NCI-H1092 (cell line): ENCODE measurements at places on chromosomes 11 and 22.

- no peak for DNase-seq
These were observed 85.2 kb upstream of the RTL6 start for GRCh38 chr22:44583061-44583760.

DNA sequence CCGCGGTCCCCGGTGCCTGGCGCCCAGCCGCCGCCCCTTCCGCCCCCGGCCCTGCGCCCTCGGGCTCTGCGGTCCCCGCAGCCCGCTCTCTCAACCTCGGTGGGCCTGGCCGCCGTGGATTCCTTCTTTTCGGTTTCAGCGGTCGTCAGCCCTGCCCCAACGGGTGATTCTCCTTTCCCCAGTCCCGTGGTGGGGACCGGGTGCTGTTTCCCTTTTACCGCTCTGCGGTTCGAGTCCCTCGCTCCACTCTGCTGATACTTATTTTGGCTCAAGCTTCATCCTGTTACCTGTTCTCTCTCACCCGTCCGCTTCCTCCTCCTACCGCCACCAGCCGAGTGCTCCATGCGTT lies 494 bp downstream of the ZDHHC5 start:
- no peak for DNase-seq

DNA sequence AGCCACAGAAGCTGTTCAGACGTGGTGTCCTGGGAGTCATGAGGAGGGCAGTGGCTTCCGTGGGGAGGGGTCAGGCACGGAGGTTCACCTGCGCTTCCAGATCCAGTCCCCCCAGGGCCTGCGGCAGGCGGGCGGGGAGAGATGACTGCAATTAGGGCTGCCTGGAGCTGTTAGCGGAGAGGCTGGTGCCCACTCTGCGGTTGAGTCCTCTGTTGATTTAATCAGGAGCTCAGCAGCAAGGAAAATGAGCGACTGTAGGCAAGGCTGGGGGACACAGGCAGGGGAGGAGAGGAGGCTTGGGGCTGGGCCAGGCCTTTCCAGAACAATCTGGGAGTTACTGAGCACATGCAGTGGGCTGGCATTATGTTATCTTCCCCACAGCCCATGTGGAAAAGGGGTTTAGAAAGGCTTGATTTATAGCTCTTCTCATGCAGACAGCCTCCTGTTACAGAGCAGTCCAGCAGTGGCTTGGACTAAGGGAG lies 13.1 kb downstream of the PLCB3 start:
- DNase-seq = no peak

- no peak for DNase-seq
These were observed 16.0 kb downstream of the RBM7 start for GRCh38 chr11:114416441-114416961.

DNA sequence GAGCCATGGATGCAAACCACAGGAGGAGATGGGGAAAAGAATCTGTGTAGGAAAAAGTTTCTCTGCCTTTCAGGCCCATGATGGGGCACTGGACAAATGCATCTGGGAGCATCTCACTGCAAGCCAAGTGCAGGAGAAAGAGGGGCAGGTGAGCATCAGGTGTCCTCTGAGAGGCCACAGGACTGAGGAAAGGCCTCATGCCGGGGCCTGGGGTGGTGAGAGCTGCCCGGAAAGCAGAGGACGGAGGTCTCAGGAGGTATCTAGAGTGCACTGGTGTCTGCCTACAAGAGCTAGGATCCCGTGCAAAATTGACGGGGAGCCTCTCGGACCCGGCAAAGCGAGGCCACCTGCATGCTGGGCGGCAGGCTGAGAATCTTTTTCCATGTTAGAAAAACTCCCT lies 73.9 kb downstream of the CTTN start:
- no peak for DNase-seq

- no peak for DNase-seq
These were observed 36.6 kb upstream of the SUSD2 start for GRCh38 chr22:24144778-24145085.

DNA sequence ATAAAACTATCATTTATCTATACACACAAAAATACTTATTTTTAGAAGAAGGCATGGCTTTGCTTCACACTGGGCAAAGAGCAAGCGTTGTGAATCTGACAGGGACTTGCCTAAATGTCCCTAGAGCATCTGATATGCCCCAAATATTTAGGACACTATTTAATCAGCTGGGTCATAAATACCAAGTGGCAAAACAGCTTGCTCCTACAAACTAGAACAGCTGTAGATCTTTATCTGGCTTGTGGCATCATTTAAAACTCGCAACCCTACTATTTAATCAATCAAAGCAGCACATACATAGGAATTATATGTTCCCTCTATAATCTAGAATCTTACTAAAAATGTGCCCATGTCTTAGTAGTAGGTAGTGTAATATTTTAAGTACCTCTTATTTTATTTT lies 999.5 kb downstream of the JRKL start:
- no peak for DNase-seq

GRCh38 chr11:47983464-47984397 lies 3.4 kb downstream of the PTPRJ start:
- no peak for DNase-seq

GRCh38 chr11:101180481-101180880 lies 50.9 kb upstream of the PGR start:
- DNase-seq = no peak

DNA sequence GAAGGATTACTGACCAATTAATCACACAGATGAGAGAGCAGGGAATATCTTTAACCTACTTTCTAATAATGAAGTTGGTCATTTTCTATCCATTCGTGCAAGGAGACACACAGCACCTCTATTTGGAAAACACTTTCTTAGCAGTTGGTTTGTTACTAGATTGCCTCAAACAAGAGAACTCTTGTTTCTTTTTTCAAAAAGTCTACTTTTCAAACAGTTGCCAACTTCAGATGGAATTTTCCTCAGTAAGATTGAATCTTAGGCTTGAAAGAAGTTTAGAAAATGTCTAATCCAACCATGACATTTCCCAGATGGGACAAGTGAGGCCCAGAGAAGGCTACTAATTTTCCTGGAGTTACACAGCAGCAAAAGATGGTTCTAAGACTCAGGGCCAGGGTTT lies 42.4 kb upstream of the SMTN start:
- no peak for DNase-seq

DNA sequence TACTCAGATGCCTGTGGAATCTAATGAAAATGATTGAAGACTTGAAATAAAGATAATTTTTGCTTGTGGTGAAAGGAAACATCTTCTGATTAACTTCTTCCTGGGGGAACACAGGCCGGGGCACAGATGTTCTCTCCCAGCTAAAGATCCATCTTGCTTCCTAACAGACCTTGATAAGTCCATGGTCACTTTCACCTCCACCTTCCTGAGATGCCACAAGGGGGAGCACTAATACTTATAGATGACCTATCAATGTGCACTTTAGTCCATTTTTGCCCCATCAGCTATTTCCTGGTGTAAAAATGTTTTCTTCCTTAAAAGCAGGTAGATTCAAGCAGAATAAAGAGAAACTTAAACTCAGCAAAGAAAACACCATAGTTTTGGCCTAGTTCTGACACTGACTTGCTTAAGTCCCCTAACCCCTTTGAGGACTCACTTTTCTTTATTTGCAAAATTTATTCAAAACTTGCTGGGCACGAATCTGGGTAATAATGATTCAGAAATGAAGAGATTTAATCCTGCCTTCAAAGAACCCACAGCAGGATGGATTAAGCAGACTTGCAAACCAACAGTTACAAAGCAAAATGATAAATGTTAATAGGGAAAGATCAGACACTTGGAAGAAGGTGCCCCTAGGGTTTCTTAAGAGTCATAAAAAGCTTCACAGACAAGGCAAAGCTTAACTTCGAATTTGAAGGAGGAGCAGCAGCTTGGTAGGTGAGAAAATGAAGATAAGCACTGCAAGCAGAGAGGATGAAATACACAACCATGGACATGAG lies 158.7 kb downstream of the RAB38 start:
- DNase-seq = peak; percentile 75

- peak; percentile 50 for DNase-seq
These were observed 97.3 kb upstream of the AKIP1 start for GRCh38 chr11:8813658-8814057.

GRCh38 chr11:102110761-102111010 lies 439 bp downstream of the YAP1 start:
- DNase-seq = no peak

GRCh38 chr11:30477061-30477460 lies 109.1 kb downstream of the MPPED2 start:
- DNase-seq = no peak

GRCh38 chr11:27551127-27551526 lies 44.6 kb upstream of the LIN7C start:
- DNase-seq = no peak

DNA sequence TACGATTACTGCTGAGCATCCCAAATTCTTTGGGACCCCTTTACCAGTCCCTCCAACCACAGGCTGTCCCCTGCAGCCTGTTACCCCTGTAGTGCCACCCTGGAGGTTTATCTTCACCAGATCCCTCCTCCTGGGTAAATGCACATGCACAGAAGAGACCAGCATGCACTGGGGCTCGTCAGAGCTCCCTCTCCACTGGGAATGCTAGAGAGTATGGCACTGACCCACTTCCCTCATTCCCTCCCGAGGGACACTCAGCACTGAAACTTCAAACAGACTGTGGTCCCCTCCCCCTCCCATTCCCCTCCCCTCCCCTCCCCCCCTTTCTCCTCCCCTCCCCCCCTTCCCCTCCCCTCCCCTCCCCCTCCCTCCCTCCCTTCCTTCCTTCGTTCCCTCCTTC lies 49.1 kb downstream of the C11orf91 start:
- no peak for DNase-seq

DNA sequence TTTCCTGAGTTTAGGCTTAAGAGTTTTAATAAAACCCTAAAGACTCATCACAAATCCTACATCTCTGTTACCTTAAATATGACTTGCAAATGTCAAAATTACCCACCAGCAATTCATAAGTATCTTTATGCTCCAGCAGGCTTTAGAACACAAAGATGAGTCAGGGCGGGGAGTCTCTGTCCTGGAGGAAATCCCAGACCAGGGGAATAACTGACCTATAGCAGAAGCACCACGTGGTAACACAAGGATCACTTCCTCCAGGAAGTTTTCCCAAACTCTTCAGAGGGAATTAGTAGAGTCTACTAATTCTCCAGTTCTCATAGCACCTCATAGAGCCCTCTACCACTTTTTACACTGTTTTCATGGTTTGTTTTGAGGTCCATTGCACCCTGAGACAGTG lies 217.0 kb downstream of the NAV2 start:
- no peak for DNase-seq

GRCh38 chr11:995752-996420 lies 40.6 kb downstream of the MUC6 start:
- no peak for DNase-seq

GRCh38 chr11:3849297-3849874 lies 6.1 kb upstream of the STIM1 start:
- no peak for DNase-seq

- no peak for DNase-seq
These were observed 321.9 kb downstream of the MIAT start for GRCh38 chr22:26979294-26979693.

- DNase-seq = no peak
These were observed 1.1 kb upstream of the MTMR2 start for GRCh38 chr11:95925011-95925410.

GRCh38 chr11:111555255-111555654 lies 14.7 kb downstream of the LAYN start:
- DNase-seq = no peak

DNA sequence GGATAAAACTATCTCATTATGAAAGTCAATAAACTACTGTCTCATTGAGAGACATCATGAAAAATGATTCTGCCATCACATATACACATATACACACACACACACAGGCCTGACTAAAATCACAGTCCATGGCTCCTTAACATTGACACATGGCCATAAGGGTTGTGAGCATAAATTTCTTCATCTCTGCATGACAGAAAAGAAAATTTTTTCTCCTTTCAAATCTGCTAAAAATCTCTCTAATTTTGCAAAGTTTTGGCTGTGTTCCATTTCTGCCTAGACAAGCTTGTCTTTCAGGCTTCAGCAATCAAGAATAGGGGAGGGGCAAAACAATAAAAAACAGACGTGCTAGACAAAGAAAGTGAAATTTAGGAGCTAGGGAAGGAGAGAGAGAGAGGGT lies 324.5 kb downstream of the LRRC4C start:
- no peak for DNase-seq

GRCh38 chr22:32827049-32827602 lies 25.6 kb downstream of the TIMP3 start:
- no peak for DNase-seq

DNA sequence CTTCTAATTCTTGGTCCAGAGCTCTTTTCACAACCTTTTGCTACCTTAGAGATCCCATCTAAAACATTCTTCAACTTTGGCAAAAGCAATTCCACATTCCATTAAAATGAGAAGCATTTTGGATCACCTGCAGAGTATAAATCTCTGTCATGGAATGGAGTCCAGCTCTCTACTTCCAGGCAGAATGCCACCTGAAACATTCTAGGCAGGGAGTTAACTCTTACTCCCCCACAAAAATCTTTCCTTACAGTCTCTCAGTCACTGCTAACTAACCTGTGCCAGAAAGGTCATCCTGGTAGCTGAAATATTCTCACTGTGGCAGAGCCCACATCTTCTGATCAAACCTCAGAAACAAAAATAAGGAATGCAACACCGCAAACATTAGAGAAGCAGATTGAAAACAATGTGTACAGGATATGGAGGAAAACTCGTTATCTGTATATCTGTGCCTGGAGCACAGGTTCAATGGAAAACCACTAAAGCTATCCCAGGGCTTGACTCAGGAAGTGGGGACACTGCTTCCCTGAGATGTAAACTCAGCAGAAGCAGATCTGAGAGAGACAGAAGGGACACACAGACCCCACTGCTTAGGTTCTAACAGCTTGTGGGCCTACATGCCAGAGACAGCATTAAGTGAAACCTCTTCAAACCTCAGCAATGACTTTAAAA lies 78.9 kb downstream of the KCNC1 start:
- DNase-seq = no peak

DNA sequence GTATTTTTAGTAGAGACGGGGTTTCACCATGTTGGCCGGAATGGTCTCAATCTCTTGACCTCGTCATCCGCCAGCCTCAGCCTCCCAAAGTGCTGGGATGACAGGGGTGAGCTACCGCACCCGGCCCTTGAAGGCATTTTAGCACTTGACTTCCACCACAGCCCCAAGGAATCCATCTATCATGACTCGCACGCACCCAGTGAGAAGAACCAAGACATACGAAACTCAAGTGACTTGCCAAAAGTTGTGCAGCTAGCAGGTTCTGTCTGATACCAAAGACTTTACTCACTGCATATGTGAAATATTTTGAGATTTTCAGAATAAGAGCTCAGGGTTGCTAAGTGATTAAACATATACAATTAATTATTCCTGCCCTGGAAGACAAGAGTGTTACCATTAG lies 21.0 kb downstream of the FLI1 start:
- DNase-seq = no peak

DNA sequence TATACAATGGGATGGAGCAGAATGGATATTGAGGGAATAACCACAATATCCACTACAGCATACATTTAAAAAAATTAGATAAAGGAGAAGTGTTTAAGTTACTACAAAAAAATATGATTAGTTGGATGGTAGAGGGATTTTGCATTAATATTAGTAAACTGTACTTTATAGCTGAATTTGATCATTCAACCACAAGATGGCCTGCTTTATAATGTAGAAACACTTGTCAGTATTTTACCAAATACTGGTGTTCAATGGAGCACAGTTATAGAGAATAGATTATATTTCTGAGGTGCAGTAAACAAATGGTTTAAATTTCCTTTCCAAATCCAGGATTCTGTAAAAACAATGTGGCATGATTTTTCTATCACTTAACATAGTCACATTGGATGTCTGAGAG lies 818.8 kb upstream of the CHORDC1 start:
- DNase-seq = no peak

- DNase-seq = no peak
These were observed 143.5 kb downstream of the NXPE2 start for GRCh38 chr11:114821621-114822412.
